RKO (cell line): ENCODE measurements at places on chromosomes 5 and 9.
A peak's percentile ranks its signal among the peaks of the same experiment; 100 is the strongest.

DNA sequence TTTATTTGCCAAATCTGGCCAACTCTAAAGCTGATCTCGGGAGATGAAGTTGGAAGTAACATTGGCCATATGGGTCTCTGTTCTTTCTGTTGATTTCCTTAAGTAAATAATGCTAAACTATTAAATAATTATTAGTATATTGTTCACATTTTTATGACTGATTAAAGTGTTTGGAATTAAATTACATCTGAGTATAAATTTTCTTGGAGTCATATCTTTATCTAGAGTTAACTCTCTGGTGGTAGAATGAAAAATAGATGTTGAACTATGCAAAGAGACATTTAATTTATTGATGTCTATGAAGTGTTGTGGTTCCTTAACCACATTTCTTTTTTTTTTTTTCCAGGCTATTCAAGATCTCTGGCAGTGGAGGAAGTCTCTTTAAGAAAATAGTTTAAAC, 9.3 kb upstream of the FGF18 start:
- no peak for DNase-seq

- DNase-seq: no peak
These were observed 1012.8 kb upstream of the EDIL3 start for GRCh38 chr5:85397451-85397850.

GRCh38 chr9:105908069-105908468, 213.7 kb downstream of the TMEM38B start:
- DNase-seq: peak; percentile 41

GRCh38 chr5:126370796-126371718, 52.2 kb upstream of the GRAMD2B start:
- DNase-seq: peak; percentile 41

- DNase-seq: no peak
These were observed 36.7 kb upstream of the ORM1 start for GRCh38 chr9:114286146-114286679.

DNA sequence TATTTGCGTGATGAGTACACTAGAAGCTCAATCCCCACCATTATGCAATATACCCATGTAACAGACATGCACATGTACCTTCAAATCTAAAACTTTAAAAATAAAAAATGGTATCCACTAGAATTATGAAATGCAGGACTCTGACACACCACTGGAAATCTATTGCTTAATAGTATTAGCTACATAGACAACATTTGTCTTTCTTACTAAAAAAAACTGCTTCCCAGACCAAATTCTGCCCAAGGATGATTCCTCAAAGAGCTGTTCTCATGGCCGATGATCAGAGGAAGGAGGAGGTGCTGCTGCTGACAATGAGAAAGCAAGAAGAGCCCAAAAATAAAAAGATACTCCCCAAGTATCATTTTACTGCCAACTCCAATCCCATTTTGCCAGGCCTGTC, 67.2 kb downstream of the TTC39B start:
- no peak for DNase-seq

- no peak for DNase-seq
These were observed 120.0 kb upstream of the KLF9 start for GRCh38 chr9:70534471-70534870.

- no peak for DNase-seq
These were observed 5.1 kb upstream of the CDC42SE2 start for GRCh38 chr5:131258733-131259132.

DNA sequence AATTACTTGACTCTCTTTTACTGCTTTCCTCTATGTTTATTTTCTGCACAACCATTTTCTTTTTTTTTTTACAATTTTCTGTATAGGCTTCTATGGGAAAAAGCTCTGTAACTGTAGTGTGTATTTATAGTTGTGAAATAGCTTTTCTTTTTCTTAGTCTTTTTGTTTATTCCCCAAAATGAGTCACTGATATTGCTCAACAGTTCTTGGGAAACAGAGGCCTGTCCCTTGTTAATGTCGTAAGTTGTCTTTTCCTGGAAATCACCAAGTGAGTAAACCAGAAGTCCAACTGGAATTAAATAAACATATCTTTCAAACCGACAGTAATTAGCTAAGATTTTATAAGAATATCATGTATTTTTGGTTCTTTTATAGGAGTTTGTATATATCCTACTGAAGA, 325.1 kb upstream of the PRR16 start:
- peak; percentile 51 for DNase-seq

- DNase-seq: no peak
These were observed 568.0 kb downstream of the MTRR start for GRCh38 chr5:8436924-8437323.

- DNase-seq: no peak
These were observed 382.2 kb downstream of the LRRC70 start for GRCh38 chr5:62960781-62961180.

DNA sequence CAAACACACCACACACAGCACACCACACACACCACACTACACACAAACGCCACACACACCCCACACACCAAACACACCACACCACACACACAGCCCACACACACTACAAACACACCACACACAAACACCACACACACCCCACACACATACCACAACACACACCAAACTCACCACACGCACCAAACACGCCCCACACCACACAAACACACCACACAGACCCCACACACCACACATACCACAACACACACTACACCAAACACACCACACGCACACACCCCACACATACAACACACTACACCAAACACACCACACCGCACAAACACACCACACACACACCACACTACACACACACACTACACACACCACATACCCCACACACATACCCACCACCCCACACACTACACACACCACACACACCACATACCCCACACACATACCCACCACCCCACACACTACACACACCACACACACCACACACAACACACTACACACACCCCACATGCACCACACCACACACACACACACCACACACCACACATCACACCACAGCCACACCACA, 151.2 kb downstream of the ERCC6L2 start:
- no peak for DNase-seq

DNA sequence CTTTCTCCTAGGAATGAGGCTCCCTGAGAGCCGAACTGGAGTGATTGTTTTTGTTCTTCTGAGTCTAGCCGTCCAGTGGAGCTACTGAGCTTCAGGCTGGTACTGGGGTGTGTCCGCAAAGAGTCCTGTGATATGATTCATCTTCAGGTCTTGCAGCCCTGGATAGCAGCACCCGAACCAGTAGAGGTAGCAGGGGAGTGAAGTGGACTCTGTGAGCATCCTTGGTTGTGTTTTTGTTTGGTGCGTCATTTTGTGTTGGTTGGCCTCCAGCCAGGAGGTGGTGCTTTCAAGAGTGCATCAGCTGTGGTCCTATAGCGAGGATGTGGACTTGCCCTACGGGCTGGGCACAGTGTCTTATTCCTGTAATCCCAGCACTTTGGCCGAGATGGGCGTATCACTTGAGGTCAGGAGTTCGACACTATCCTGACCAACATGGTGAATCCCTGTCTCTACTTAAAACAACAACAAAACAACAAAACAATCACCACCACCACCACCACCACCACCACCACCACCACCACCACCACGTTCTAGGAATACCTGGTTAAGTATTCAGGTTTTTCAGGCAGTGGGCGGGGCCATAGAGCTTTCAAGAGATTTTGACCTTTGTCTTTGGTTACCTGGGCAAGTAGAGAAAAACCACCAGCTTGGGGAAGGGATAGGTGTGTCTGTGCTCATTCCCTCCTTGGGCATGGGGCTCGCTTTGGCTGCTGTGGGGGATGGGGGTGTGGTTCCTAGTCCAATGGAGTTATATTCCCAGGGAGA, 154.0 kb downstream of the WDR70 start:
- no peak for DNase-seq

DNA sequence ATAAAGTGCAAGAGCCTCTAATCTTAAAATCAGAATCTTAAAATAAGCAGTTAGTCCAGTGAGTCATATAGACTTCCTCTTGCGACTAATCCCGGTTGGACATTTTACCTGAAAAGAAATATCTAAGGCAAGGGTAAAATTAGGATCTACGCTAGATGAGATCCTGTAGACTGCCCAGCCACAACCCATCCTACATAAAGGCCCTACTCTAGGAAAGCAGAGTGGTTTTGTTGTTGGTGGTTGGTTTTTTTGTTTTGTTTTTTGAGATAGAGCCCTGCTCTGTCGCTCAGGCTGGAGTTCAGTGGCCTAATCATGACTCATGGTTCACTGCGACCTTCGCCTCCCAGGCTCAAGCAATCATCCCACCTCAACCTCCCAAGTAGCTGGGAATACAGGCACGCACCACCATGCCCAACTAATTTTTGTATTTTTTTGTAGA, 6.9 kb downstream of the TSC1 start:
- no peak for DNase-seq

- no peak for DNase-seq
These were observed 154.1 kb upstream of the EFNA5 start for GRCh38 chr5:107824821-107825220.

DNA sequence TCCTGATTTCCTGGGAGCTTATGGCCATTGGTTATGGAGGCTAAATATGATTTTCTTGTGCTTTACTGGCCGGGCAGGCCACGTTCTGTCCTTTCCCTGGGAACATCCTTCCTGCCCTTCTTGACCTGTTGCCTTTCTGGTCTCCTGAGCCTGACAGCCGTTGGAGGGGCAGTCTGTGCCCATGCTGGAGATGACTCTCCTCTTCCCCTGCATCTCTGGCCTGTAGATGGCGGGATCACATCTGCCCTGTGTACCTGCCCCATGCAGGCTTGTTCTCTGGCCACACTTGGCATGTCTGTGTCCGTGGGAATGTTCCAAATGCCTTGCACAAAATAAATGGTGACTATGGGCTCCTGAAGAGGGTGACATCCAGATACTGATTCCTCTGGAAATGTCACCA, 253.1 kb upstream of the IRX4 start:
- DNase-seq: no peak

DNA sequence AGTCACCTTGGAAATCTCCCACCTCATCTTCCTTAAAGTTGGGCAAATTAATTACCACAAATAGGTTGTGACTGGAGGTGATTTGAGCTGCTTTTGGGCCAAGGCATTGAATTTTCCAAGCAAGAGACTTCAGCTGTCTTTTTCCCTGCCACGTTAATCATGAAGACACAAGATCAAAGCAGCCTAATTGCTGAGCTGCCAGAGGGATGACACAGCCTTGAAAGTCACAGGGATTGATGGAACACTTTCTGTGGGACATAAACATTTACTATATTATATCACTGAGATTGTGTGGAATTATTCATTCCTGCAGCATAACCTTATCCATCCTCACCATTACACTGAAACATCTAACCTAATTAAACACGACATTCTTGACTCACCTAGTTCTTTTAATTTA, 172.2 kb downstream of the FAM170A start:
- no peak for DNase-seq

DNA sequence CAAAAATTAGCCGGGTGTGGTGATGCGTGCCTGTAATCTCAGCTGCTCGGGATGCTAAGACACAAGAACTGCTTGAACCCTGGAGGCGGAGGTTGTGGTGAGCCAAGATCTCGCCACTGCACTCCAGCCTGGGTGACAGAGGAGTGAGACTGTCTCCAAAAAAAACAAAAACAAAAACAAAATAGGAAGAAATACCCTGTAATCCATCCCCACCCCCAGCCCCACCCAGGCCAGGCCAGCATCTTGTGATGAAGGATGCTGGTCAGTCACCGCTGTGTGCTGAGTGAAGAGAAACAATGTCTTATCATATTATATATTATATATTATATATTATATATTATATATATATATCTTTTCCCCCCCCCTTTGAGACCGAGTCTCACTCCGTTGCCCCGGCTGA, 15.4 kb upstream of the CCIN start:
- DNase-seq: no peak

GRCh38 chr9:91212596-91213243, 149.0 kb downstream of the AUH start:
- no peak for DNase-seq

- no peak for DNase-seq
These were observed at the start of gene TNFSF15 for GRCh38 chr9:114805670-114806525. Gene TNFSF15 (minus strand): TSS chr9:114806039. CDS start chr9:114806012, 27 bp downstream.

GRCh38 chr5:65366655-65367054, 115.1 kb downstream of the ADAMTS6 start:
- DNase-seq: no peak

DNA sequence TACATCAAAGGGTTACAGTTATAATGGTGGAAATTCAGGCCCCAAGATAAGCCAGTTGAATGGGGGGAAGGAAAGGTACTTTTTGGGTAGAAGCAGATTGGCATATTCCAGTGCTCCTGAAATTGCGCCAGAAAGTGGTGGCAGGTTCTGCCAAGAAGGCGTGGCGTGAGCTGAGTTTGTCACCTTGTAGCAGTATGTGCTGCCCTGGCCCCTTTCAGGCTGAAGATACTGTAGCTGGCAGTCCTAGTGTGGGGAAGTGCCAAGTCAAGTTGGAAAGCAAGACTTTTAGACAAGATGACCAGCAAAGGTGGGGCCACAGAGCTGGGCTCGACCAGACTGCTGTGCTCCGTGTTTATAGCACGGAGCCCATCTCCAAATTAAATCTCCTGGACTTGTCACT, 133.6 kb upstream of the GLRA1 start:
- DNase-seq: no peak

GRCh38 chr9:81459591-81459990, 229.8 kb downstream of the TLE1 start:
- DNase-seq: no peak

DNA sequence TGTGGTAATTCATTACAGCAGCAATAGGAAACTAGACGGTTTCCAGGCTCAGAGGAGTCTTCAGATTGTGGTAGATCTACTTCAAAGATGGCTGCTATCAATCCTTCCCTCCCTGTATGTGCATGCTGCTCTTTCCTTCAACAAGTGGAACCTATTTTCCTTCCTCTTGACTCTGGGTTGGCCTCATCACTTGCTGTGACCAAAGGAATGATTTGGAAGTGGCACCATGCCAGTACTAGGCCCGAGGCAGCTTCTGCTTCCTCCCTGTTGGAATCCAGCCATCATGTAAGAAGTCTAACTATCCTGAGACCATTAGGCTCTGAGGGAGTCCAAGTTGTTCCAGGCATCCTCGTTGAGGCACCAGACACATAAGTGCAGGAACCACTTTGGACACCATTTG, 46.5 kb upstream of the MCTP1 start:
- no peak for DNase-seq

GRCh38 chr9:136309101-136309801, 5.4 kb upstream of the CCDC187 start:
- no peak for DNase-seq

DNA sequence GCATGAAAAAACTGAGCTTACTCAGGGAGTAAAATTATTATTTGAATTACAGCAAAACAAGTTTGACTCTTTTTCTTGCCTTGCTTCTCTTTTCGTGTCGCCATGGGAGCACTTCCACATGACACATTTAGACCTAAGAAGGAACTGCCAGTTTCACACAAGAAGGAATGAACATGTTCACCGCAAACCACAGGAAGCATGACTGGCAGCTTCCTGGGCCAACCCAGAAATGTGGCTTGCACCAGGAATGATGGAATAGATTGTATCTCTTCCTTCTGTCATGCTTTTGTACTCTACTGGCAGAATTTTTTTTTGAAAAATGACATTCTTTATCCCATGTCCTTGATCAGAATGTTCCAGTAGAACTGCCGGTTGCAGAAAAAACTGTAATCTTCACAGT, 32.9 kb upstream of the MAN2A1 start:
- no peak for DNase-seq

- DNase-seq: no peak
These were observed 12.4 kb downstream of the IPPK start for GRCh38 chr9:92657296-92658094.
